ENCODE measurements at places on chromosomes 7 and 10.

GRCh38 chr10:94545391-94546048 is at the start of gene HELLS:
Gene HELLS (plus strand): TSS chr10:94545788. CDS start chr10:94545922, 134 bp downstream.
- ATAC-seq: peak; percentile 83

- ATAC-seq: no peak
Observed at GRCh38 chr10:4215485-4215884, 430.5 kb upstream of the KLF6 start.

DNA sequence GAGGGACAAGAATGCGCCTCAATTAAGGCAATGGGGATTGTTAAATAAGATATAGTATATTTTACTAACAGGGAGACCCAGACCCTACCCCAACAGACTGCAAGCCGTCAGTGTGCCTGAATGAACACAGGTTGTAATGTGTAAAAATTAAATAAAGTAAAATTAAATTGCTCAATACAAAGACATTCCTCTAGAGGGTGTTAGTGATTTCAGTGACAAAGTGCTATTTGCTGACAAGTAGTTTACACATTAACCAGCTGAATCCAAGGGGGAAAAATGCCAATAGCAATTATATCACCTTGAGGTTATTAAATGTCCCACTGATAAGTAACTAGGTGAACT is 110.5 kb downstream of the EBF3 start:
- ATAC-seq: no peak

DNA sequence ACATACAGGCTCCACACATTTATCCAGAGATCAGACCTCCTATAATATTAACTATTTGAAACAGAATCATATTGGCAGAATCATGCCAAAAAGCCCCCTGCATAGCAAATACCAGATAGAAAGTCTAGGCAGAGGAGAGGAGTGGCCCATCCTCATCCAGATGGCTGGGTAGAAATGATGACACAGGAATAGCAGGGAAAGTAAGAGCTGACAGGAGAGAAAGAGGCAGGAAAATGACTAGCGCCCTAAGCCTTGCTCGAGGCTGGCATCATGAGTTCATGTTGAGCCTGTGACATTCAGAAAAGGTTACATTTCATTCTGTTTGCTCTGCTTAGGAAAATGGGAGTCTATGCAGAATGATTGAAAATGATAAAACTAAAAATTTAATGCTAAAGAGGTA is 27.6 kb downstream of the WIPF3 start:
- no peak for ATAC-seq

GRCh38 chr7:130622866-130623265 is 45.7 kb downstream of the COPG2 start:
- no peak for ATAC-seq

- ATAC-seq: no peak
Observed at GRCh38 chr10:21260066-21260465, 265.4 kb downstream of the SKIDA1 start.

DNA sequence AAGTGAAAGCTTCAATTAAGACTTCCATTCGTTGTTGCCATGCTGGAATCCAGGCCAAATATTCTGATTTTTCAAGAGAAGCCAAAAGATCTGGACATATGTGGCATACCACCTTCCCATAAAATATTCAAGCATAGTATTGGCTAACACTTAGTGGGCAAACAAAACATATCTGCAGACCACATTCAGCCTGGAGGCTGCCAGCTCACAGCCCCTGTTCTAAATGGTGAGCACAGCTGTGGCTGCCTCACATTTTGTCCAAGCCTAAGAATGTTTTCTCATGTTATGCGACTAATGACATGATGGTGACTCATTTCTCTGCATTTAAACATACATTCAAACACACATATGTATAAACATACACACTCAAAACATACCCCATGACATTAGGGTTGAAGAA is 10.6 kb upstream of the CALU start:
- ATAC-seq: peak; percentile 36

GRCh38 chr7:121480566-121481335 is 84.6 kb upstream of the FAM3C start:
- no peak for ATAC-seq

GRCh38 chr7:90766814-90767564 is 170.9 kb downstream of the CDK14 start:
- ATAC-seq: no peak

DNA sequence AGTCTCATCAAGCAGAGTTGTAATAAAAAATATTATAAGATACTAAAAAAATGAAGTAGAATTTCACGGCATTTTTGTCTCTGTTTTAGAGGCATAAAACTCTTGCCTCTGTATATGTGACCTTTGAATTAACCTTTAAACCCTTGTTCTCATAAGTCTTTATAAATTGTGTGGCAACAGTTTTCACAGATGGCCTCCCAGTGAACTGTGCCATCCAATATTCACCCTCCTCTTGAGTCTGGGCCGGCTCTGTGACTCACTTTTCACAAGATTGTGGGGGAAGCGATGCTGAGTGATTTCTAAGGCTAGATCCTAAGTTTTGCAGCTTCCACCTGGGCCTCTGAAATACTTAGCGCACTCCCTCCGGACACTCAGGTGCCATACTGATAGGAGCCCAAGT is 4.6 kb upstream of the USP6NL start:
- ATAC-seq: no peak
